NCI-H774 (cell line): ENCODE measurements at places on chromosomes 4 and X.

DNA sequence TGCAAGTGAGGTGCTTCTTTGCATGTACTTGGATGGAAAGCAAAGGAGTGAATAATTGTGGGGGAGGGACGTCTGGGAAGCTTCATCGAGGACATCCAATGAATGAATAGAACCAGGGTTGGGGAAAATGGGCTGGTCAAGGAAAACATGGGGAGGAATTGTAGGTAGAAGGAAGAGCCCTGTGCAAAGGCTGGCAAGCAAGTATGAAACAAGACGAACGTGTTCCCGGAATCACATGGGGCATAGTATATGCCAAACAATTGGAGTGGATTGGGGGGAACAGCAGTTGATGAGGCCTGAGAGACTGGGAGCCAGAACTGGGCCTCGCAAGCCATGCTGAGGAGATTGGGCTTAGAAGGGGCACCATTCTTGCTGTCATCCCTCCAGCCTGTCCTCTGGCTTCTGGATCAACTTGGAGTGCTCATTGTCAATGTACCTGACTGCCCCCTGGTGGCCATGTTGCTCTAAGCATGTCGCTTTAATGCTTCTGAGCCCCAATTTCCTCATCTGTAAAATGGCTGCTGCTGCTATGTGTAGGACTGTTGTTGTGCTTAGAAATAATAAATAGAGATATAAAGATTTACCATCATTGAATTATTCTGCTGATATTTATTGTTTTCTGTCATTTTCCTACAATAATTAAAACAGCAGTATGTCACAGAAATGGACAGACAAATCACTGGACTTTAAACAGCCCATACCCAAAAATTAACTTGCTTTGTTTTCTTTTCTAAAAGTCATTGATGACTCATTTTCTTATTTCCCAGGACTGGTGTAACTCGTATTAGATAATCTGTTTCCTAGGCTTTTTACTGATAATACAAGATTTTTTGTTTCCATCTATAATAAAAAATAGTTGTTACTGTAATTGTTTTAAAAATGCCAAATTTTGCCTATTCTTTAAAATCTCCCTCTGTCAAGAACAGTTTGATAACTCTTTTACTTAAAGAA is 66.4 kb downstream of the JADE3 start:
- peak; percentile 21 for DNase-seq

- DNase-seq = no peak
Measured at GRCh38 chr4:107774681-107775080, 50.1 kb upstream of the SGMS2 start.

DNA sequence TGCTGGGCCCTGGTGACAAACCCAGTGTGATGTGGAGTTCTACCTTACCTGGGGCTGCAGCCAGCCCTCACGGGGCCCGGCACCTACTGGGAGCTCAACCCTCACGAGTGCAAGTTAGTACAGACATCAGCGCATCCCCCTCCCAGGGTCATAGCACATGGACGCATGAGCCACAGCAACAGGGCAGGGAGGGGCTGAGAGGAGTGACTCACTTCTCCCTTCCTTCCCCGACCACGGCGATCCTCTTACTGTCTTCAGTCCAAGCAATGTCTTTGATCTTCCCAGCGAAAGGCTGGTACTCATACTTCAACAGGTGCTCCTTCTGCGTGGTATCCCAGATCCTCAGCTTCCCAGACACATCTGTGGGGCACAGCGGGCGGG is 17.8 kb downstream of the WDR1 start:
- DNase-seq = no peak

DNA sequence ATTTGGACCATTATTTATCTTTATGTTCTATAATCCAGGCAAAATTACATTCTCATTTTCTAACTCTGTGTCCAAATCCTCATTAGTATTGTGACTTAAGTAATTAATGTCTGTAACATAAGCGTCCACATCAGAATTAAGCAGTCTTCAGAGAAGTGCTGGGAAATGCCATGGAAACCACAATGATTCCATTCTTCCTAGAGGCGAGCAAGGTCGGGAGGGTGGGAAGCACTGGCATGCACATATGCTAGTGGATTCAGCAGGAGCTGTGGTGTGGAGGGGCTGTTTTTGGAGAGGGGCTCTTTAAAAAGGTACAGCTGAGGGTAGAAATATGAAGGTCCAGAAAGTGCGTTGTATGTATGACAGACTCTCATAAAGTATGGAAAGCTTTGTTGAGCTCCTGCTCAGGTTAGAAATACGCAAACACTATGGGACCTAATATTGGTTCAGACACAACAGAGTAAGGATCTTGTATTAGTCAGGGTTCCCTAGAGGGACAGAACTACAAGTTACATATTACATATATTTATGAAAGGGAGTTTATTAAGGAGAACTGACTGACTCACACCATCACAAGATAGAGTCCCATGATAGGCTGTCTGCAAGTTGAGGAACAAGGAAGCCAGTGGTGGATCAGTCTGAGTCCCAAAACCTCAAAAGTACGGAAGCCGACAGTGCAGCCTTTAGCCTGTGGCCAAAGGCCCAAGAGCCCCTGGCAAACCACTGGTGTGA is 61.5 kb downstream of the GLRA2 start:
- no peak for DNase-seq

DNA sequence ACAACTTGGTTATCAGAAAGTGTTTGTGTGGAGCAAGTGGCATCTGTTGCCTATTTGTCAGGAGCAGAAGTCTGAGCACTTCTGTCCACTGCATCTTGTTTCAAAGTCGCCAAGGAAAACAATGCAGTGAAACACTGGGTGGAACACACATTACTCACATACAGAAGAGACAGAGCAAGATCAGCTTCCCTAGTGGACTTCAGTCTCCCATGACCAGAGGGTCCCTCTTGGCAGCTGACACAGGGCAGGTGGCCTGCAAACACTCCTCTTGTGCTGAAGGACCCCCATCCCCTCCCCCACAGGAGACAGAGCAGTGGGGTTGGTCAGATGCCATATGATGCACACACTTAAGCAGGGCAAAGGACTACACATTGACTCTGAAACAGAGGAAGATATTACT is 3.6 kb upstream of the BBS12 start:
- DNase-seq = no peak

DNA sequence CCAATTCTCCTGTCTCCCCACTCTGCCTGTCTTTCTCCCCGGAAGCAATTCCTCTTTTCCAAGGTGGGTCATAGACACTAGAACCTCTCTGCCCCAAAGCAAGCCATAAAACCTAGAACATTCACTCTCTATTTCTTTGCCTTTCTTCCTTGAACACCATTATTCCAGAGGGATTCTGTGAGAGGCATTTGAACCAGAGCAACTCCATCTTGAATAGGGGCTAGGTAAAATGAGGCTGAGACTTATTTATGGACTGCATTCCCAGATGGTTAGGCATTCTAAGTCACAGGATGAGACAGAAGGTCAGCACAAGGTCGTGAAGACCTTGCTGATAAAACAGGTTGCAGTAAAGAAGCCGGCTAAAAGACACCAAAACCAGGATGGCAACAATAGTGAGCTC is 13.7 kb upstream of the GPAT3 start:
- no peak for DNase-seq
